ENCODE measurements at places on chromosomes 1 and 21.
A peak's percentile ranks its signal among the peaks of the same experiment; 100 is the strongest.

DNA sequence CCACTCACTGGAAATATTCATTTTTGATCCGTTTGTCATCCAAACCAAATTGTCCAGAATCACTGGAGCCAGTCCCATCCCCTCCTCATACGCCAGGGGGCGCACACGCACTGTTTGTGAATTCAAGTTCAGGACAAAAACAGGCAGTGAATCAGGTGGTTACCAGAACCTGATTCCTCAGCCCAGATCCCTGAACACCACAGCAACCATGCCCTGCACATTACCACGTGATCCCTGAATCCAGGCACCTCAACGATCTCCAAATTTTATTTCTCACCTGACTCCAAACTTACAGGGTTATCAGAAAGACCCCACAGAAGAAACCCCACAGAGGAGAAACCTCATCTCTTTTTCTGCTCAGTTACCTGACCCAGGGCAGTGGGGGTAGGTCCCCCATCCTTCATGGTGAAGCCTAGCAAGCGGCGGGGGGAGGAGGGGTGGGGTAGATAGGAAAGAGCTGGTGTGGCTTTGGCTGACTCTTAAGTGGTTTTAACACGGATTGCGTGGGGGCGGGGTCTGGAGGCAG lies 1.4 kb upstream of the PTPRF start:
- DNase-seq, result peak; percentile 83

- peak; percentile 57 for DNase-seq
Measured at GRCh38 chr1:1677718-1678580, 14.6 kb downstream of the SLC35E2B start.

DNA sequence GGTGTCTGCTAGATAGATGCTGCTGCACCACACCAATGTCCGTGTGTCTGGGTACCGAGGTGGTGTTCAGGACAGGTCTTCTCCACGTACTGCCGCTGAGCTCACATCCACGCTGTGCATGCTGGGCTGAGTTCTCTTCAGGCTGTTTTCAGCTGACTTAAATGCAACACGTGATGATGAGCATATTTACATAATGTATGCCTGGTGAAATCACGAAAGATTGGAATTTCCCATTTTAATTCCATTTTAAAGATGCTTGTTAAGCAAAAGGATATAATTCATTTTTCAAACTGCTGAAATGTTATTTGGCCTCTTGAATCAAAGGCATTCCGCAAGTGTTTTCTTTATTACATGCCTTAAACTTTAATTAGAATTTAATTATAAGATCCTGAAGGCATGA lies 107.9 kb downstream of the FGGY start:
- DNase-seq, result no peak

- no peak for DNase-seq
Measured at GRCh38 chr1:167502719-167503462, 15.4 kb downstream of the CD247 start.

DNA sequence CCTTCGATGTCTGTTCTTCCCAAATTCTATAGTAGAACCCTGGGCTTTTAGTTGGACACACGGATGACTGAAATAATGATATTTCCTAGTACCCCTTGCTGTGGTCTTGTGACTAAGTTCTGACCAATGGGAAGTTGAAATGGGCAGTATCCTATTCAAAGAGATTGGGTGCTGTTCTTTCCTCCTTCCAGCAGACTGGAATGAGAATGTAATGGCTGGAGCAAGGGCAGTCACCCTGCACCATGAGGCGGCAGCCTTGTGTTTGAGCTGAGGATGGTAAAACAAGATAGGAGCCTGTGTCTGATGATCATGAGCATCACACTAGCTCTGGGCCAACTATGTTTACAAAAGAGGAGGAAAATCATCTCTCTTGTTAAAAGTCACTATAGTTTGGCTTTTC lies 5.1 kb upstream of the SRM start:
- DNase-seq, result no peak

DNA sequence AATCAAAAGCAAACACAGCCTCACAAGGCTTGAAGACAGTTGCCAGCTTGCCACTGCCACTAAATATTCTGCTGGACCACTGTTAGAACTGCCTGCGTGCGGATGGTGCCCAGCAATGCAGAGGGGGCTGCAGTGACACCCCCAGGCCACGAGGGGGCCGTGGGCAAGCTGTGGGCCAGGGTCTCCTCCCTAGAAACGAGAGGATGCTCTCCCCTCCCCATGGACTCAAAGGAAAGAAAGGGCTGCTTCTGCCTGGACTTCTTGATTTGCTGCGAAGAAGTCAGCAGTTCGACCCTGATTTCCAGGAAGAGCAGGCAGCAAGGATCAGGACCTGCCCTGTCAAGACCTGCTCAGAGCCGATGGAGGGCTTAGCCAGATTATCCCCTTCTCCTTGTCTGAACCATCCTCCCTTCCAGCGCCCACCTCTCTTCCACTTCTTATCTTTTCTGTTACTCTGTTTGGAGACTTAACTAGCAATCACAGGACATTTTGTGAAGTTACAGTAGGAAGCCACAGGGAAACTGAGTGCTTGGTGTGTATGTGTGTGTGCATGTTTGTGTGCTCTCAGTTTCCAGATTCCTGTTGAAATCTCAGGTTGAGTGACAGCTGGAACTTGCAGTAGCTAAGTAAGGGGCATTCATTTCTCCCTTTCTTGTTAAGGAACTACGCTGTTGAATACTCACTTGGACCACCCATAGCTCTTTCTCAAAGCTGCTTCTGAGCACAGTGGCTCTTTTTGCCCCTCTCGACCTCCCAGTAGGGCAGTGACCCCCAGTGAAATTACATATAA lies 2.7 kb downstream of the MAN1C1 start:
- DNase-seq, result peak; percentile 71

DNA sequence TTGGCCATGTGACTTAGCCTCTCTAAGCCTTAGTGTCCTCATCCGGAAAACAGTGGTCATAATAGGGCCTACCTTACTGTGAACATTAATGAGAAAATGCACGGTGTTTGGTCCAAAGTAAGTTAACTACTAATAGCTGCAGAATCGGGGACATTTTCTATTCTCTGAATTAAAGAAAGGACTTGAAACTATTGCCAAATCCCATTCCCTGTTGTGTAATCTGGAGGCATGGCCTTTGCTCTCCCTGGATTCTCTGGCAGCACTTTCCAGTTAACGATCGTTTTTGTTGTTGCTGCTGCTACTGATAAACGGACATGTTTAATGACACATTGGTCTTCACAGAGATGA lies 30.5 kb downstream of the FMO4 start:
- DNase-seq, result no peak

GRCh38 chr21:41851090-41851790 lies 27.9 kb downstream of the PRDM15 start:
- DNase-seq, result no peak

GRCh38 chr1:208737922-208738321 lies 493.7 kb upstream of the PLXNA2 start:
- DNase-seq, result no peak

DNA sequence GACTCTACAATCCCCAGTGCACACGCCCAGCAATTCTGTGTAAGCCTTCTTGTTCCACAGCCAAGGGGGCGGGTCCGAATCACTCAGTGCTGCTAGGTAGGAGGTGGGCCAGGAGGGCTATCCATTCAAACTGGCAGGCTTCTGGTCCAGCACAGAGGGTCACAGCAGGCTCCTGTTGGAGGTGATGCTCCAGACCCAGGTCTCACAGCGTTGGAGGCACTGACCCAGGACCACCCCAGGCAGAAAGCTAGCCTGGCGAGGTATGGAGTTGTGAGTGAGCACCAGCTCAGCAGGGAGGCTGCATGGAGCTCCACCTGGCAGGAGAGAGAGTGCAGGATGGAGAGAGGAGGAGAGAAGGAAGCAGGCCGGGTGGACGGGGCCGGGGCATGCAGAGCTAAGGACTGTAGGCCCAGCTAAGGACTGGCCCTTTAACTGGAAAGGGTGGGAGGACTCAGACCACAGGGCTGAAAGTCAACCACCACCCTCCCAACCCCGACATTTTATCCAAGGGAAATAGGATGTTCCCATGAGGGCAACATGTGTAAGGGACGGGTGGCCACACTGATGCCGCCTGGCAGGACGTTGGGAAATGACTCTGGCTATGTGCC lies 38.7 kb downstream of the GPR161 start:
- DNase-seq, result no peak

DNA sequence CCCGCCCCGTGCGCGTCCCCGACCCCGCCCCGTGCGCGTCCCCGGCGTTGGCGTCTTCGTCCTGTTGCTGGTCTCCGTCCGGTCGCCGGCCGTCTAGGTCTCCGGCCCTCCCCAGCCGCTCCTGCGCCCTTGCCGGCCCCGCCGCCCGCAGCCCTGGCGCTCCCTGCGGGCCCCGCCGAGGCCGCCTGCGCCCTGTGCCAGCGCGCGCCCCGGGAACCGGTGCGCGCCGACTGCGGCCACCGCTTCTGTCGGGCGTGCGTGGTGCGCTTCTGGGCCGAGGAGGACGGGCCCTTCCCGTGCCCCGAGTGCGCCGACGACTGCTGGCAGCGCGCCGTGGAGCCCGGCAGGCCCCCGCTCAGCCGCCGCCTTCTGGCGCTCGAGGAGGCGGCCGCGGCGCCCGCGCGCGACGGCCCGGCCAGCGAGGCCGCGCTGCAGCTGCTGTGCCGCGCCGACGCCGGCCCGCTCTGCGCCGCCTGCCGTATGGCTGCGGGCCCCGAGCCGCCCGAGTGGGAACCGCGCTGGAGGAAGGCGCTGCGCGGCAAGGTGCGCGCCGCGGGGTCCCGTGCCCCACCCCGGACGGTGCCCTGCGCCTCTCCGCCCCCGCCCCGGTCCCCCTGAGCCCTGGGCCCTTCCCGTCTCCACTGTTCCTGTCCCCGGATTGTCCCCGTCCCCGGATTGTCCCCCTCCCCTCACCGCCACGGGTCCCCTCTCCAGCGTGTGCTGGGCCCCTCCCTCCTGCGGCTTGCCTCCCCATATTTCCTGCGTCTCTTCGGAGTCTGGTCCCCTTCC lies at the start of gene RNF187:
TSS of gene RNF187 (plus strand) at position 47 of the 789 bp plus-strand sequence.
- peak; percentile 82 for DNase-seq

- no peak for DNase-seq
Measured at GRCh38 chr1:180675586-180675985, 43.8 kb downstream of the XPR1 start.

DNA sequence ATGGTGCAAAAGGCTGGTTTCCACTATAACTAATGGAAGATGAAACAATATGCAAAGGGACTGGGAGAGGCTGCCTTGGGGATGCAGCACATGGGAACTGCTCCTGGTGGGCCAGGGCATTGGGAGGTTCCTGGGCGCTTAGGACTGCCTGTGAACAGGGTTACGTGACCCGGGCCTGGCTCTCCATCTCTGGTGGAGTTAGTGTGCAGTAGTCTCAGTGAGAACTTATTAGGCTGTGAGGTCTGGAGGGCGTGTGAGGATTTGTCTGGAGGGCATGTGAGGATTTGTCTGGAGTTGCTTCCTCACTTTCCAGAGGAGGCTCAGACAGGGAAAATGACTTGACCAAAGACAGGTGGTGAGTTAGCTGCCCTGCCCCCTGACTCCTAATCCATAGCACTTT lies 1.5 kb upstream of the ETV3L start:
- no peak for DNase-seq
